ENCODE measurements at places on chromosomes 16 and 17. TPM values are rescaled to one million over a fixed set of nuclear protein-coding genes. Genes with fewer than 3 reads are reported as not detected.

KLHL10 gene
- 0.29 TPM for total RNA-seq

ALOX15 gene
- total RNA-seq: not detected

GRCh38 chr17:64494121-64494520, 2.7 kb downstream of the POLG2 start:
- DNase-seq: no peak

- no peak for DNase-seq
These were observed 424.4 kb downstream of the PMP22 start for GRCh38 chr17:14840616-14841231.

- no peak for DNase-seq
These were observed 67.6 kb upstream of the ANKFN1 start for GRCh38 chr17:56085576-56086267.

- DNase-seq: no peak
These were observed 416.3 kb upstream of the CDH5 start for GRCh38 chr16:65950211-65950610.

- no peak for DNase-seq
These were observed 75.0 kb downstream of the MGAT5B start for GRCh38 chr17:76943202-76943601.
